Right renal pelvis (tissue), 4 donors: ENCODE measurements at places on chromosomes 16 and 17. TPM values are rescaled to one million over a fixed set of nuclear protein-coding genes. Genes with fewer than 3 reads are reported as not detected.

- peak; percentile 62 for DNase-seq
Observed at GRCh38 chr17:51119415-51120356, 982 bp downstream of the SPAG9 start.

DNA sequence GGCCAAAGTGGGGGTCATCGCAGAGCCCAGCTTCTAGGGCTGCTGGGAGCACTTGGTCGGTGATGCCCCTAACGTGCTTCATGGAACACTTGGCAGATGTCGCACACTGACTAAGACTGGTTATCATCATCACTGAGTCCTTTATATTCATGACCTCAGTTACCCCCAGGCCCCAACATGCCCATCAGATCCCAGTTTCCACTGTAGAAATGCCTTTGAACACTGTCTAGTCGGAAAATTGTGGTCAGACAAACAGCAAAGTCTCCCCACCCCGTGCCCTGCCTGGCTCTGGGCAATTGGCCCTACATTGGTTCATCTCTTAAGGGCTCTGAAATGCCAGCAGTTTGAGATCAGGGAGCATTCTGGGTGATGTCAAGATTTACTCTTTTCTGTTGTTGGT is 51.3 kb downstream of the NKD1 start:
- DNase-seq = no peak

- DNase-seq = no peak
Observed at GRCh38 chr17:42522263-42522790, 13.7 kb upstream of the NAGLU start.

DNA sequence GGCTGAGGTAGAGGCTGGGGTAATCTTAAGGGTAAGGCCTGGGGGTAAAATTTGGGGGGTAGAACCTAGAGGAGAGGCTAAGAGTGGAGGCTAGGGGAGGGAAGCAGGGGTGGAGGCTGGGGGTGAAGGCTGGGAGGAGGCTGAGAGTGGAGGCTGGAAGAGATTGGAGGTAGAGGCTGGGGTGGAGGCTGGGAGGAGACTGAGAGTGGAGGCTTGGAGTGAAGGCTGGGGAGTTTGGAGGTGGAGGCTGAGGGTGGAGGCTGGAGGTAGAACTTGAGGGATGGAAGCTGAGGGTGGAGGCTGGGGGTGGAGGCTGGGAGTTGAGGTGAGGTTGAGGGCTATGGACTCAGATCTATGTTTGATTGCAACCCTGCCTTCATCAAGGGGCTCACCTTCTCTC is 333.6 kb downstream of the C16orf95 start:
- no peak for DNase-seq

DNA sequence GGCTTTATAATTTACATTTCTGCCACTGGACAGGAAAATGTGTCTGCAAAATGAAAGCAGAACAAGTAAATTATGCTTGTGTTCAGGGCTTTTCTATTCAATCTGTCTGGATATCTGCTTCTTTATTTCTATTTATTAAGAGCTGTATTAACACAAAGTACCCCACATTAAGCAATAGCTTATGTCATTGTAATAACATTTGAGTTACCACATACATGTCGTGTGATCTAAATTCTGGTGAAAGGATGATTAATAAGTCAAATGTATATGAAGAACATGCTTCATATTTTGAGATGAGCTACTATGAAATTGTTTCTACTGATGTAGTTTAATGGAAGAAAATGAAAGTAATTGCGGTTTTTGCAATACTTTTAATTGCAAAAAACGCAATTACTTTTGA is 238.2 kb downstream of the KCNJ2 start:
- DNase-seq = no peak

GRCh38 chr16:3756113-3756512 is 38.8 kb upstream of the TRAP1 start:
- no peak for DNase-seq

DNA sequence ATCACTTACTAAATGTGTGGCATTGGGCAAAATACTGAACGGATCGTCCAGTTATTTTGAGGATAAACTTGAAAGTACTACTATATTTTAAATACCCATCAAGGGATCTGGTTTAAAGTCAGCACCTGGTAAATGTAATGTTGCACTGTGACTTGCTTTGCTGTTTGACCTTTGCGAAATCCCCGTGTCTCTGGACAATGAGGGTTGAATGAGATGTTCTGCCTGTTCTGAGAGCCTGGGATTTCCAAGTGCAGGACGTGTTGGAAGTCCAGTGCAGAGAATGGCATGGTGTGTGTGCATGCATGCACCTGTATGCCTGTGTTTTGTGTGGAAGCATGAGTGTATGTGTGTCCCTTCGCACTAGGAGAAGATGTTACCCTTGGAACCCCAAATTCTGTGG is 106.6 kb downstream of the N4BP1 start:
- no peak for DNase-seq

DNA sequence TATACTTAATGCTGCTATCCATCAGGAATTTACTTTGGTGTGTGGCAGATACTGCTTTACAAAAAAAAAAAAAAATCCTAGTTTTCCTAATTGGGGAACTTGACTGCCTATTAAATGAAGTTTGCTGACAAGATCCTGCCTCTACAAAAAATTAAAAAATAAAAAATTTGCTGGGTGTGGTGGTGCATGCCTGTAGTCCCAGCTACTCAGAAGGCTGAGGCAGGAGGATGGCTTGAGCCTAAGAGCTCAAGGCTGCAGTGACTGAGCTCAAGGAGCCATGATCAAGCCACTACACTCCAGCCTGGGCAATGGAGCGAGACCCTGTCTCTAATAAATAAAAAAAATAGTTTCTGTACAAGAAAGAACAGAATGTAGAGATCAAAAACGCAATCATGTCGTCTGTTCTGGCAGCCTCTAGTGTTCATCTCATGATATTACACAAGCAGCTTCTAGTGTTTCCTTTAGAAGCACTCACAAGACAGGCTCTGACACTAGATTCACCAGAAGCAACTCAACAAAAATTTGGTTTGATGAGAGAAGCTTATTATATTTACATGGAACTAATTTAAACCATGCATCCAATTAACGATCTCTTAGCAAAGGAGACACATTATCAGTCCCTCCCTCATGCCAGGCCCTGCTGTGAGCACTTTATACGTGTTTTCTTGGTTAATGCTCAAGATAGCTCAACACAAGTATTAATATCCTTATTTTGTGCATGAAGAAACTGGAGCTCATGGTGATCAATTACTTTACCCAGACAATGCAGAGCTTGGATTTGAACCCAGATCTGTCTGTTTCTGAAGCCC is 6.8 kb upstream of the KRTAP17-1 start:
- DNase-seq = no peak

GRCh38 chr16:88705801-88706228 is 393 bp downstream of the RNF166 start:
- DNase-seq = no peak

GRCh38 chr16:72932050-72932449 is 115.9 kb downstream of the ZFHX3 start:
- DNase-seq = no peak

- no peak for DNase-seq
Observed at GRCh38 chr16:86756882-86757703, 178.7 kb downstream of the FOXL1 start.

KRT12 gene
- 0.12 TPM for polyA plus RNA-seq

TTLL6 gene
- polyA plus RNA-seq = 0.44 TPM

BEAN1 gene
- 1.7 TPM for polyA plus RNA-seq

TNFRSF17 gene
- polyA plus RNA-seq = not detected
